Muscle of leg (tissue), 16 donors: ENCODE measurements at places on chromosomes 13 and 19. TPM values are rescaled to one million over a fixed set of nuclear protein-coding genes. Genes with fewer than 3 reads are reported as not detected.

ZNF529 gene
- 10.6 TPM for polyA plus RNA-seq

ALKBH6 gene
- polyA plus RNA-seq, result 9.2 TPM

ZNF100 gene
- polyA plus RNA-seq, result 7.2 TPM

ZNF581 gene
- 26.6 TPM for polyA plus RNA-seq

GPX4 gene
- polyA plus RNA-seq, result 164 TPM

ARHGAP33 gene
- 20.2 TPM for polyA plus RNA-seq

PRKCSH gene
- polyA plus RNA-seq, result 197 TPM
